ENCODE measurements at places on chromosomes 7 and 10.

GRCh38 chr7:41911792-41912191, 208.9 kb upstream of the INHBA start:
- no peak for DNase-seq

DNA sequence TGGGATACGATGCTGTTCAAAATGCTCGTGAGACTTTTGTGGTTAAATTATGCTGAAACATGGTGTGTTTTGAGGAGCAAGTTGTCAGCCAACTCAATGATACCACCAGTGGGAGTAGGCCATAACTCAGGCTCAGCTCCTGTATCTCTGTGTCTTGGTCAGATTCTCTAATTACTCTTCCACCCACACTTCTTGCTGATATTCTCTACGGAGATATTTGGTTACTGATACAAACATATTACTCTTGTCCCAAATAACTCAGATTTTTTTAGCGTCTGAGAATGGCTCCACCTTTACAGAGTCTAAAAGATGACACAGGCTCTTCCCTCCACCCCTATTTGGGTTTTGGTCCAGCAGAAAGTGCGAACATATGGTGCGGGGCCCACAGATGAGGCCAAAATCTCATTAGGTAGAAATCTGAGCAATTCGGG, 168.9 kb downstream of the PKD1L1 start:
- DNase-seq = no peak

DNA sequence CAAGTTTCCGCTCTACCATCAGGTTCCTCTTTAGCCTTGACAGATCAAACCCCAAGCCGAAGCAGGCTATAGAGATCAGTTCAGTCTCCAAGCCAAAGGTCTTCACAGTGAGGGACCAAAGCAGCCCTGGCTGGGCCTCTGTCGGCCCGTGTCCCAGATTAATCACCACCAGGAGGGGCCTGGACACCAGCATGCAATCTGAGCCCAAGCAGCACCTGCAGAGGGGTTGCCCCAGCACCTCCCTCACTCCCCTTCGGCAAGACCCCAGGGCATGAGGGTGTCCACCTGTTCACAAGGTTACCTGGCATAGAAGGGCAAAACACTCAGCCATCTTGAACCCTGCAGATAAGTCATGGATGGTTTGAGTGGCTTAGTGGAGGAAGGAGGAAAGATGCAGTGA, 36.0 kb downstream of the FBXW4 start:
- no peak for DNase-seq

DNA sequence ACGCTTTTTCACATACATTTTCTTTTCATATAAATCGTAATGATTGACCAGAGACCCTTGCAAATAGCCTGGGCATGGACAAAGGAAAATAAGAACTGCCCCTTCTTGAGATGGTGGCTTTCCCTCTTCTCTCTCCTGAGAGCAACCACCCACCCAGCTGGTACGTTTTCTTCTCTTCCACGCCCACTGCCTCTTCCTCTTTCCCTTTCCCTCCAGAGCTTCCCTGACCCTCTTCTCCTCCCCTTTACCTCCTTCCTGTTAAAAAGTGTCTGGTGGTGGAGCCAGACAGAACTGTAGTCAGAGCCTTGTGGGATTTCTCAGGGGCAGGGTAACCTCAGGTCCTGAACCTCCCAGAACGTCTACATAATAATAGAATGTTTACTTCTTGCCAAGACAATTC, 23.2 kb downstream of the GPR141 start:
- no peak for DNase-seq

GRCh38 chr7:87220734-87221215, 1.2 kb upstream of the TMEM243 start:
- DNase-seq = no peak

- DNase-seq = no peak
Measured at GRCh38 chr7:142412551-142413193, 154.8 kb upstream of the PRSS58 start.

GRCh38 chr7:16498122-16498521, 28.5 kb upstream of the LRRC72 start:
- DNase-seq = no peak

Measured in epithelial cell of proximal tubule (primary cell).